Large intestine (tissue), 12 donors: ENCODE measurements at places on chromosomes 2 and 18. TPM values are rescaled to one million over a fixed set of nuclear protein-coding genes. Genes with fewer than 3 reads are reported as not detected.

GRCh38 chr2:21763501-21763900, 639.7 kb downstream of the TDRD15 start:
- no peak for DNase-seq

GRCh38 chr2:98637401-98638147, 29.2 kb downstream of the UNC50 start:
- no peak for DNase-seq

GRCh38 chr2:221924576-221924975, 352.5 kb upstream of the EPHA4 start:
- no peak for DNase-seq

GRCh38 chr2:60468382-60469085, 84.9 kb downstream of the BCL11A start:
- DNase-seq, result no peak

DNA sequence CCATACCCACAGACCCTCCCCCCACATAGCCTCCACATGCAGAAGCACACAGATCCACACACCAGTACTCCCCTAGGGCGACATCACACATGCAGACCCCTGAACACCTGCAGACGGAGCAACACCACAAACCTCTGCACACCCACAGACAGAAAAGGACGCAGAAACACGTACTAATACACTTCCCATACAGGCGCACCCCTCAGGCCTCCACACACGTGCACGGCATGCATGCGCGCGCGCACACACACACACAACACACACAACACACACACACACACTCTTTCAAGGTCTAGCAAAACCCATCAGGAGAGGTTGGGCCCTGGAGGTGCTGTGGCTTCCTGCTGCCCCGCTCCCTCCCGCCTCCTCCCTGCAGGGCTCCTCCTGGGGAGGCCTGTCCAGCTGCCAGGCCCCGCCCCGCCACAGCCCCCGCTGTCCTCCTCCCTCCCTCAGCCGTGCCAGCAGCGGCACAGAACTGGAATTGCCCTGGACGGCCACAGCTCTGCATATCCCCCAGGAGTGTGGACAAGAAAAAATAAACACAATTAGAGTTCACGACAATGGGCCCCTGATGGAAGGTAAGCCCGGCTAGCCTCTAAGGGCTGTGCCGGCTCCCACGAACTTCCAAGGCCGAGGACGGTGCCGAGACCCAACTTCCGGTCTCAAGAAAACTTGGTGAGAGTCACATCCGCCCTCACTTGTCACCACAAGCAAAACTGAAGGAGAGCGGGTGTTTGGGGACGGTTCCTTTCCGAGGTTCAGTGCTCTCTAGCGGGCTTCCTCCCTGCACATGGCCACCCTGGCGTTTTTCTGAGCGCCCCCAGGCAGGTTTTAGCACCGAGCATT, 6.8 kb downstream of the ZFP36L2 start:
- DNase-seq, result peak; percentile 97

DNA sequence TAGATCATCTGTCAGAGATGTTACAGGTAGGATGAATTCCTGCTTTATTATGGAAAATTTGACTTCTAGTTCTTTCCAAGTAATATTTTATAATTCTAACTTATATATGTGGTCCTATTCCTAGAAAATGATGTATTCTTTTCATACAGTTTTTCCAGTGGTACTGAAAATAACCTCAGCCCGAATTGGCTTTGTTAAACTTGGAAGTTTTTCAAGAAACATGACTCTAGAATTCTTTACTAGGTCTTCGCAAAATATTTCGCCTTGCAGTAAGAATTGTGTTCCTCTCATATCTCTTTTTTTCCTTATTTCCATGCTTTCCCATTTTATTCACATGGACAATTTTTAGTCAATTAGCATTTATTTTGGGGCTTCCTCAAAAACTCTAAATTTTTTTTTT, 60.5 kb downstream of the BMPR2 start:
- DNase-seq, result no peak

Gene KRCC1
- polyA plus RNA-seq, result 39.4 TPM

Gene ANKRD30B
- polyA plus RNA-seq, result 0.10 TPM

Gene OTOS
- polyA plus RNA-seq, result not detected

Gene AP1S3
- polyA plus RNA-seq, result 6.3 TPM

DNA sequence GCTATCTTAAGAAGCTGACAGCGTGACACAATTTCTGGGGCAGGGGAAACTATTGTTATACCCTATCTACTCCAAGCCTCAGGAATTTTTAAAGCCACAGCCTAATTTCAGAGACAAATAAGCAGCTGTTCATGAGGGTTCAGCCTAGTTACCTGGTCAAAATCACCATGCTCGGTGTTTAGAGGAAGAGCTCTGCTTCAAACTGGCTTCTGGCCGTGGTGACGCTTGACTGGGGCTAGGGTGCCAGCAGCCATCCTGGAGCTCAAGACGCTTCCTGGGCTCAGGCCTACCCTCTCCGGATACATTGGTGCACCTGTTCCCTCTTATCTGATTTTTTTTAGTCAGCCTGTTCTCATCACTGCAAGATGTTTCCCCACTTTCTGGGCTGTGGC, 41.7 kb downstream of the FRZB start:
- DNase-seq, result no peak

GRCh38 chr18:13481820-13482617, 244.3 kb downstream of the FAM210A start:
- DNase-seq, result no peak

DNA sequence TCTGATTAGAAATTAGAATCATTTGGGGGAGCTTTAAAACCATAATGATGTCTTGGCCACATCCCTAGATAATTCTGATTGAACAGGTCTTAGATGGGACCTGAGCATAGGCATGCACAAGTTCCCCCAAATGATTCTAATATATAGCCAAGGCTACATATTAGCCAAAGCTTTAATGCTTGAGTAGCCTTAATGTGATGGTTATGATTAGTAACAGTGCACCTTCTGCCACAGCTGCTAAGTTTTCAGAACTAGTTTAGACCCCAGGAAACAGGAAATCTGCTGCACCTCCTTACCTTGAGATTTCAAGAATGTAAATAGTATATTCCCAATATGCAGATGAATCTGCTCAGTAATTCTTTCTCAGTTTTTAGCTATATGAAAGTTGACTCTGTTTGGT, 119.8 kb downstream of the PTPN4 start:
- no peak for DNase-seq

DNA sequence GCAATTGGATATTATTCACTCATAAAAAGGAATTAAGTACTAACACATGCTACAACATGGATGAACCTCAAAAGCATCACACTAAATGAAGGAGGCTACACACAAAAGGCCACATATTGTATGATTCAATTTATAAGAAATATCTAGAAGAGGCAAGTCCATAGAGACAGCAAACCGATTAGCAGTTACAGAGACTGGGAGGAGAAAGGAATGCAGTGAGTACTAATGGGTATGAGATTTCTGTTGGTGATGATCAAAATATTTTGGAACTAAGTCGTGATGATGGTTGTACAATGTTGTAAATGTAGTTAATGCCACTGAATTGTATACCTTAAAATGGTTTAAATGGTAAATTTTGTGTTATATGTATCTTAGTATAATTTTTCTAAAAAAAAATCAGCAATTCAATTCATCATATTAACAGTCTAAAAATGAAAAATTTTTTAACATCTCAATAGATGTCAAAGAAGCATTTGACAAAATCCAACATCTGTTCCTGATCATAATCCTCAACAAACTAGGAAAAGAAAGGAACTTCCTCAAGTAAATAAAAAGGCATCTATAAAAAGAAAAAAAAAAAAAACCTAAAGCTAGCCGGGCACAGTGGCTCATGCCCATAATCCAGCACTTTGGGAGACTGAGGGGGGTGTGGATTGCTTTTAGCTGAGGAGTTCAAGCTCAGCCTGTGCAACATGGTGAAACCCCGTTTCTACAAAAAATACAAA, 98.1 kb downstream of the TGIF1 start:
- no peak for DNase-seq

GRCh38 chr2:238713198-238713826, 134.6 kb upstream of the TWIST2 start:
- DNase-seq, result no peak

Gene TSPYL6
- polyA plus RNA-seq, result 0.06 TPM

DNA sequence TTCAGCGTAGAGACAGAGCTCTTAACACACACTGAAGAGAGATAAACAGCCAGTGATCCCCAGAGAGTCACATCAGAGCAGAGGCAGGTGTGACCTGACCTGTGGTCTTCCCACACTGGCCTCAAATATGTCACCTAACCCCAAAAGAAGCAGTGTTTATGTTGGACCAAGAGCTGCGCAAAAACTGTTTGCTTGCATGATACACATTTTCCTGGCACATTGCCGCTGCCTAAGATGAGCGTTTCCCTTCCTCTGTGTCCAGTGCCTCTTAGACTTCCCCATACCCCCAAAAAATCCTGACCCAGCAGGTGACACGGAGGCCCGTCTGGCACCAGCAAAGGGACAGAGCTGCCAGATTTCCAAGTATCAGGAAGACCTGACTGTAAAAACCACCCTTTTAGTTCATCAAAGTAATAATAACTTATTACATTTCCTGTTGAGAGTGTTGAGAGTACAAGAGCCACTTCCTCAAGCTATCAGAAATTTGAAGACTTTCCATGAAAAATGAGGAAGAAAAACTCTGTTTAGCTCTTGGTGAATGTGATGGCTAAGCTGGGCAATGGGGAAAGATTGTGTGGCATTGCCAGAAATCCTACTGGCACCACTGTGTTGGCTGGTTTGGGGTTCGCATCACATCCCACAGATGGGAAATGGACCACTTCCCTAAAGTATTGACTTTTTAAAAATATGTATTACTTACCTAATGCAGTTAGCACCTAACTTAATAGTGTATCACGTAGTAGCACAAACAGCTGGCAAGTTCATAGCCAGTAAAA, 6.7 kb downstream of the TNFRSF11A start:
- no peak for DNase-seq

DNA sequence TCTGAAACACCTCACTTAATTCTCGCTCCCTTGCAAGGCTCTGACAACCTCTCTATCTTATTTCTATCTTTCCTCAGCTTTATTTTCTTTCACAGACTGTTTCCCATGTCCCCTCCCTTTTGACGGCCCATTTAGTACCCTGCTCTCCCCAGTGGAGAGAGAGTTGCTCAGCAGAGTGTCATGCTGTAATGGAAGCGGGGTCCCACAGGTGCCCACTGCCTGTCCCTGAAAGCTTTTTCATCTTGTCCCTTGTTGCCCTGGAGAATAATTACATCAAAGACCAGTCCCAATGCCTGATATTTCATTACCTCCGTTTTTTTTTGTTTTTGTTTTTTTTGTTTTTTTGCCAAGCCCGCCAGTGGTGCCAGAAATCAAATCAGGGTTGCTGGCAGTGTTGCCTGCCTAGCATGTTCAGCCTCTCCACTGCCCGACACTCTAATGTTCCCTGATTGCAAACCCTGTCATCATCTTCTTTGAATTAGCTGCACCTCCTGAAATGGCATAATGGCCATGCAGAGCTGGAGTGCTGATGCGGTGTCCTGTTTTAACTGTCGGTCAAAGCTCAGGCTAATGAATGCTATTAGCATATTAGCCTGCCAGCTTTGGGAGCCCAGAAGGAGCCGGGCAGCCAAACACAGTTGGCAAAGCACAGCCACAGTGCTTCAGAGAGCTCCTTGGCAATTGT, 71.2 kb upstream of the CAVIN2 start:
- DNase-seq, result no peak

DNA sequence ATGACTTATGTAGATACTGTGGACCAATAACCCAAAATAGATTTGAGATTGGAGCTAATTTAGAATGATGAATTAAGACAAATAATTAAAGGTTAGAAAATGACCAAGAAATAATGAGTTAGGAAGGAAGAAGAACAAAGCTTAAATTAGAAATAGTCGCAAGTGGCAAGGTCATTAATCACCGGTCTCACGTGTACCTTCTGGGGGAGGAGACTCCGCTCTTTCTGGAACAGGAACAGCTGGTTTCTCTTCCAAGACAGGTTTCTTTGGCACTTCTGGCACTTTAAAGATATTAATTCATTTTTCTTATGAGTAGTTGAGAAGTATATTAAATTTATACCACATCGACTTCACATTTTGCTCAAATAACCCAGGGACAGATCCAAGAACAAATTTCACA, 156.7 kb downstream of the TTN start:
- no peak for DNase-seq

DNA sequence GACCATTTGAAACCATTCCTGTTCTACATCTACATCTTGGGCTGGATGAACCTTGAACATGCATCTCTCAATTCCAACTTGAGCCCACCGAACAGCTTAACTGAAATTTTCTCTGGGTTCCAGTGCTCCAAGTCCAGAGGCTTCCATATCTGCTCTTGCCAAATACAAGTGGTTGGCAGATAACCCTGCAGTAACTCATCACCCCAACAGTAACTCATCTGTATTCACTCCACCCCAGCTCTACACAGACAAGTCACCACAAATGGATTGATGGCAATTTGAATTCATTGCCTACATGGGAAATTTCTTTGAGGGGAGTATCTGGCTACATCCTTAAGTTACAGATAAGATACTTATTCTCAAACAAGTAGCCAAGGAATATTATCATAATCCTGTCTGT, 502.4 kb upstream of the TNP1 start:
- no peak for DNase-seq

Gene ATP6V1B1
- polyA plus RNA-seq, result 1.6 TPM

GRCh38 chr18:36692371-36692770, 136.4 kb downstream of the TPGS2 start:
- DNase-seq, result no peak

- DNase-seq, result no peak
Measured at GRCh38 chr2:25620077-25620476, 53.3 kb downstream of the DTNB start.

Gene PLCL1
- 3.3 TPM for polyA plus RNA-seq

Gene GPR45
- polyA plus RNA-seq, result 0.09 TPM

- no peak for DNase-seq
Measured at GRCh38 chr18:5625076-5625475, 81.3 kb upstream of the EPB41L3 start.

GRCh38 chr18:67525328-67526099, 9.0 kb upstream of the DSEL start:
- peak; percentile 24 for DNase-seq

DNA sequence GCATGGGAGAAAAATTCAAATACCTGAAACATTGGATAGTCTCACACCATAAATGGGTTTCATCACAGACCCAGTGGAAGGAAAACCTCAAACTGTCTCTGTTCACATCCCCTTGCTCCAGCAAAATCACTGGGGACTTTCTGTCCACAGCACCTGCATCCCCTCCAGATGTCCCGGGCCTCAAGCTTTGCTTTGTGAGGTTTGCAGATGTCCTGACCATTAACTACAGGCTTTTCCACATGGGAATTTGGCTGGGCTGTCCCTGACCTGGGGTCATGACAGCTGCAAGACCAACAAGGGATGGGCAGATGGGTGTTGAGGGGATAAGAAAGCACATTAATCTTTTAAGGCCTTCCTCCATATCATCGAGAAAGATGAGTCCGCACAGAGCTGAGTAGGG, 427.9 kb downstream of the TXNL1 start:
- DNase-seq, result no peak

- DNase-seq, result peak; percentile 82
Measured at GRCh38 chr2:221573430-221574230, 1.5 kb upstream of the EPHA4 start.

Gene CHRNG
- polyA plus RNA-seq, result 0.21 TPM

Gene DSG4
- polyA plus RNA-seq, result 0.04 TPM
